ENCODE measurements at places on chromosomes 5 and 9. TPM values are rescaled to one million over a fixed set of nuclear protein-coding genes. Genes with fewer than 3 reads are reported as not detected.

- no peak overlapping the region for H3K4me3 ChIP-seq
- DNase-seq: no peak
- H3K27ac ChIP-seq: no peak overlapping the region
- H3K27me3 ChIP-seq: no peaks in the 10 kb centered on the region
- H3K4me1 ChIP-seq: no peaks in the 10 kb centered on the region
These were observed 38.1 kb downstream of the ADAMTS2 start for GRCh38 chr5:179307013-179307800.

DNA sequence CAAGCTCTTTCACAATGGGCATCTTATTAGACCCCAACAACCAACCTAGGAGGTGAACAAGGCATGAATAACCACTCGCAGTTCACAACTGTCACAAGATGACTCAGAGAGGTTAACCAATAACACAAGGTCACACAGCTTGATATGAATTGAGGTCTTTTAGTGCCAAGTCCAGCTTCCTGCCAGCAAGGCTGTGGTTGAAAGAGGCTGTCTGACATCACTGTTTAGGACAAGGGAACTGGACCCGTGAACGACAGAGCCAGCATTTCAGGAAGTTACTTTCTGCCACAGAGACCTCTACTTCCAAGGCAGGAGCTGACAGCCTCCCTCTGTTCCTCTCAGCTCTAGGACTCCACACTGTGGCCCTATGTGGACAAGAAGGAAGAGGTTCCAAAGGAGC lies 53.4 kb upstream of the ALDH1B1 start:
- no peak overlapping the region for H3K4me3 ChIP-seq
- peaks cover 3% of the 10 kb centered on the region for H3K27me3 ChIP-seq
- peaks cover 2% of the 10 kb centered on the region for H3K4me1 ChIP-seq
- no peak for DNase-seq
- no peak overlapping the region for H3K27ac ChIP-seq
- no peaks in the 10 kb centered on the region for H3K36me3 ChIP-seq

- H3K4me3 ChIP-seq: no peak overlapping the region
- H3K4me1 ChIP-seq: peaks cover 3% of the 10 kb centered on the region
- H3K36me3 ChIP-seq: peaks cover 5% of the 10 kb centered on the region
- no peaks in the 10 kb centered on the region for H3K27me3 ChIP-seq
- H3K27ac ChIP-seq: no peak overlapping the region
These were observed 12.7 kb downstream of the FBXL17 start for GRCh38 chr5:108369167-108369566.

GRCh38 chr9:98217255-98217654 lies 24.8 kb upstream of the CORO2A start:
- DNase-seq: no peak
- no peak overlapping the region for H3K27ac ChIP-seq
- no peak overlapping the region for H3K4me3 ChIP-seq
- no peaks in the 10 kb centered on the region for H3K4me1 ChIP-seq
- H3K36me3 ChIP-seq: peaks cover 2% of the 10 kb centered on the region
- no peaks in the 10 kb centered on the region for H3K27me3 ChIP-seq

DNA sequence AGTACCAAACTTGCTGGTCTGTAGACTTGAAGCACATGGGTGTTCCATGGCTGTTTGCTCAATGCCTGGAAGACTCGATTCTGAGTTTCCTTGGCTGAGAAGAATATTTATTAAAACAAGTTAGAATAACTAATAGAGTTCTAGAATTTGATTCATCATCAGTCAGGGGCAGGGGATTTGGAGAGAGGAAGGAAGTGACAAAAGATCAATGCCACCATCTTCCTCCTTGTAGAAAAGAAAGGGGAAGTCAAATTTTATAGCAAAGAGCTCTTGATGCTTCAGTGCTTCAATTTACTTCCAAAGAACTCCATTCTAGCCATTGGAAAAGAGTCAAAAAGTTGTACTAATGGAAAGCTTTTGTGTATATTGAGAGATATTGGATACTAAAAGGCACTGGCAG lies 236.3 kb downstream of the MCTP1 start:
- DNase-seq: no peak
- no peak overlapping the region for H3K4me3 ChIP-seq
- no peaks in the 10 kb centered on the region for H3K4me1 ChIP-seq
- no peaks in the 10 kb centered on the region for H3K36me3 ChIP-seq
- H3K27me3 ChIP-seq: no peaks in the 10 kb centered on the region

PTGR1 gene
- total RNA-seq: 2.0 TPM
